Stimulated activated CD4-positive, alpha-beta T cell treated with anti-CD3 and anti-CD28 coated beads, TNF-alpha, amount 100 ng/mL, for 1 hour (primary cell): ENCODE measurements at places on chromosomes 4 and X.

GRCh38 chr4:9592010-9592409 lies 147.8 kb downstream of the DEFB131A start:
- no peak for DNase-seq

DNA sequence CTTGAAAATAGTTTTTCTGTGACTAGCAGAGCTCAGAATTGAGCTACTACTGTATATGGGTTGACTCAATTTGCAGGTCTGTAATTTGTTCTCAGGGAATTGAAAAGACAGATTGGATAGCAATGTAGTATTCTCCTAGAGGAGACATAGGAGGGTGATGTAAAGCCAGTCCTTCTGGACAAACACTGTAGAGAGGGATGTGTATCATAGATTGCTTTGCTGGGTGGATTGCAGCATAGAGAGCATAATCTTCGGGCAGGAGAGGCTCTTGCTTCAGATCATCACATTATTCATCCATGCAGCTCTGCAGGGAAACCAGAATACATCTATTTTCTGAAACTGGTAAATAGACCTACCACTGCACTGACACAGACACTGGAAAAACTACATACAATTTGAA lies 1110.5 kb downstream of the RAPGEF2 start:
- DNase-seq = no peak

- no peak for DNase-seq
Observed at GRCh38 chr4:155179216-155179615, 29.2 kb upstream of the NPY2R start.

DNA sequence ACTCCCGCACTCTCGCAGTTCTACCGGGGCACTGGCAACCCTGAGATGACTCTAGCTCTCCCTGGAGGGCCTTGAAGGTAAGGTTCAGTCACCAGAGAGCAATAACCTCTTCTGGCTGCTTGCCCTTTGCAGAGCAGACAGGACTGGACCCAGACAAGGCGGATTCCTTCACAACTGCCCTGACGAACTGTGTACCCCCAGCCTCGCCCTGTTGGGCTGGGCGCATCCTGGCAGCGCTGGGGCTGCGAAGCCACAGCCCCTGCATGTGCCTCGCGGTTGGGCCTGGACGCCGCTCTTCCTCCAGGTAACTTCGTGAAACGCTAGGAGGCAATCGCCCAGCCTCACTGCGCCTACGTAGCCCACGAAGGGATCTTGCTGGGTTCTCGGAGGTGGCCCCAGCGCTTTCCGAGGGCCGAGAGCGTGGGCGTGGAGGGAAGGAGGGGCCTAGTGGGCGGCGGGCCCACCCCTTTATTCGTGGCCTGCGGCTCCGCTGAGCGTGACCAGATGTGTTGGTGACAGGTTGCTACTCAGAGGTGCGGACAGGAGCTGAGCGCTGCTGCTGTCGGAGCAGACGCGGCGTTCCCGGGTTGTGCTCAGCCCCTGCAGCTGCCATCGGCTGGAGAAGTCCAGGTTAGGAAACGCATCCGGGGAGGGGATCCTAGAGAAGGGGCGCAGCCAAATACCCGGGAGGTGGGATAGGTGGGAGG lies 1.9 kb upstream of the MAMLD1 start:
- DNase-seq = no peak

DNA sequence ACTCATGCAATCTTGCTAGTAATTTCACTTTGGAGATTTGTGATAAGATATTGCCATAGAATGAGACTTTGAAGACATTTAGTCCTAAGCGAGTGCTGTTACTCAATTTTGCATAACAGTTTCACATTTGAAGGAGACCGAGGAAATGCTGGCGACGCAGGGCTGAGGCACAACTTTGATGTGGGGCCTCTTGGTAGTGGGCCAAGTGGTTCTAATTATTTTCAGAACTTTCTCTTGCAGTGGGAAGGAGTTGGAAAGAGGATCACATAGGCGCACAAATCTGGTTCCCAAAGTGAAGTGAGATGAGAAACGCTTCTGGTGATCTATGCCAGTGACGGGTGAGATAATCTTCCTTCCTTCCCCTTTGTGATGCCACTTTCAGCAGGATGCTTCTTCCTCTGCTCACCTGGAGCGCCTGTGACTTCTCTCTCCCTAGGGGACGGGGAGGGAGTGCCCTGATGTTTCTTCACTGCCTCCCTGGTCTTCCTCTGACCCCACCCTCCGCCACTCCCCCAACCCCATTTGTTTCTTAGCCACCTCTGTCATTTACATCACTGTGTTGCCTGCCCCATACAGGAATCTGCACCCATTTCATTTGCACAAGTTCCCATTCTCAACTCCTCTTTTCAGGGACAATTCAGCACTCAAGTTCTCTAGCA lies 138.9 kb upstream of the MID1 start:
- DNase-seq = no peak

DNA sequence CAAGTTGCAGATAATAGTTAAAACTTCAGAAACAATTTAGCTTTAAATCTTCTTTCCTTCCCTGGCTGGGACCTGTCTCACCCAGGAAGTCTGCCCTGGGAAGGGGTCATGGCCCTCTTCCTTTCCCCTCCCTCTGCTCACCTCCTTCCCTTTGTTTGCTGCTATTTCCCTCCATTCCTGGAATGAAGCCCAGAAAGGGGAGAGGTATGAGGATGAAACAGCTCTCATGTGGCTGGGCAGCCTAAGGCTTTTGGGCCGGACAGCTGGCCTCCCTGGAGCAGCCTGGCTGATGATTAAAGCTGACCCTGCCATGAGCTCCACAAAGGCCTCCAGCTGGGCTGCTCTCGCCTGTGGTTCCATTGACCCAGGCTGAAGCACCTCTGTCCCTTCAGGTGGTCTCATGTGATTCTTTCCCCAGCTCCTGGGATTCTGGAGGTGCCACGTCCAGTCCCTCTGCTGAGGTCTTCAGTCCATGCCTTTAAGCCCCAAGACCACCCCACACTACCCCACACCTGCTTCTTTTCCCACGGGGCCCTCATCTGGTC lies 202.1 kb downstream of the PTTG2 start:
- DNase-seq = no peak

GRCh38 chrX:119041175-119041574 lies 31.6 kb upstream of the CT47C1 start:
- DNase-seq = no peak

DNA sequence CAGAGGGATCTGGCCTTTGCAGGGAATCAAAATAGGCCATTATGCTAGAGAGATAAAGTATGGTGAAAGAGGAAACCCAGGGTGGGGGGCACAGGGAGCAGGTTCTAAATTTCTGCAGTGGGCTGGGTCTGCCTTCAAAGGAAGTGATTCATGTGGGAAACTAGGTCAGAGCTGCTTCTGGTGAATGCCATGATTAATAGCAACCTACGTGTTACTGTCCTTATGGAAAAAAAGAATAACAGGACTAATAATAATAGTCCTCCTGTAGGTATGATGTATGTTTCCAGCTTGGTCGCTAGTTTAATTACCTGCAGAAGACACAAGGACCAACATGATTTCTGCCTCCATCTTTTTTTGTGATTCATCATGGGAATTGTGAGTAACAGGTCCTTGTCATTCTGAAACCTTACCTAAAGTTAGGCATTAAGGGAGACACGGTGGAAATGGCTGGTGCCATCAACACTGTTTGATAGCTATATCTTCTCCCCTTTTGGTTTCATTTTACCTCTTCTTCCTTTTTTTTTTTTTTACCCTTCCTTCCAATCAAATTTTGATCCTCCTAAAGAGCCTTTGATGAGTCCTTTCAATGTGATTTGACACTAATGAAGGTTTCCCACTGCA lies 180.4 kb downstream of the CPEB2 start:
- DNase-seq = no peak

- DNase-seq = no peak
Observed at GRCh38 chrX:39487166-39487968, 610.4 kb downstream of the BCOR start.

GRCh38 chr4:96992443-96992842 lies 1150.8 kb downstream of the STPG2 start:
- no peak for DNase-seq

GRCh38 chr4:168658751-168659150 lies 161.9 kb downstream of the PALLD start:
- DNase-seq = no peak

GRCh38 chr4:151670843-151671242 lies 90.0 kb downstream of the GATB start:
- no peak for DNase-seq

- no peak for DNase-seq
Observed at GRCh38 chr4:72975488-72975784, 94.1 kb downstream of the COX18 start.

DNA sequence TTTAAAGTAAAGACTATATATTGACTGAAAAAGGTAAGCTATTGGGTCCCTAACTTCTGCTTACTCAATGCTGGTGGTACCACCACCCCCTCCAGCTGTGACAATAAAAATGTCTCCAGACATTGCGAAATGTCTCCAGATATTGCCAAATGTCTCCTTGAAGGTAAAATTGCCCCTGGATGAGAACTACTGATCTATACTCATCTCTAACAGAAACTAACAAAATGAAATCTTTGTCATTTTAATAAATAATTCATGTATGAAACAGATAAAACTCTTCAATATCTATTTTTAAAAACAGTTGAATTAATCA lies 20.1 kb downstream of the CLTRN start:
- no peak for DNase-seq

DNA sequence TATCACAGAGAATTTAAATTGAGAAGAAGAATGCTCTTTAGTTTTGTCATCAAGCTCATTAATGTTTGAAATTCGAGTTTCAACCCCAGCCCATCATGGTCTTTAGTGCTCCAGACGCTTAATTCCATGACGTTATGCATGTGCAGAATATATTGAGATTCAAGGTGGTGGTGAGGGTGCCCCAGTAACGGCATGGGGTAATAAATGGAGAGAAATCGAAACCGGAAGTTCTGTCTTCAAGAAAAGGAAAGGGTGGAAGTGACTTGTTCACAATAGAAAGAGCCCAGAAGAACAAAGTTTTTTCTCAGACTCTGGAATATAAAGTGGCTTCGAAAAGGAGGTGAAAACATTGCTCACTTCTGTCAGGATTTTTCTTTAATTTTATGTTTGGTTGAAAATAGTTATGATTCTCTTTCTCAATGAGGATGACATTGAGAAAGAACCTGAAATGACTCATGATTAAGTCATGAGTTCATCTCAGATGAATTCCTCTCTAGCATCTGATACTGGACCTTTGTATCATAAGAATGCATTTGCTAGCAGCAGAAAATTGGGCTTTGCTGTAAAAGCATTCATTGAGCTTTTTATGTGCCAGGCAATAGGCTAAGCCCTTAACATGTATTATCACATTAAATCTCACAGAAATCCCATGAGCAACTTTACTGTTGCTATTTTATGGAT lies 779 bp upstream of the DDX60L start:
- no peak for DNase-seq

DNA sequence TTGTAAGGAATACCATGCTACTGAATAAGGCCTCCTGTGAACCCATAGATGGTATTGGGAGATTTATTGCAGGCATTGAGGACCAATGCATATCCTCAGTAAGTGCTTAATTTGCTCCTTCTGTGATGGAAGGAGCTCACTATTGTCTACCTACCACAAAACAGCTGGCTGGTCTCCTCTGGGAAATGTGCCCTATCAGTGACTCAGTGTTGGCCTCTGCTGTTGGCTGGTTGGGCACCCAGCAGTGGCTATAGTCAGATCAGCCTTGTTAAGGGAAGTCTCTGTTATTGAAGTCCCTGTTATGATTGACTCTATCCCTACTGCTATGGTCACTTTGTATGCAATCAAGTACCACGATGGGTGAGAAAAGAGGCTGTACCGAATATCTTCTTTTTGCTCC lies 27.5 kb upstream of the OTUD4 start:
- DNase-seq = no peak

GRCh38 chr4:94277534-94277933 lies 65.1 kb downstream of the HPGDS start:
- DNase-seq = no peak

DNA sequence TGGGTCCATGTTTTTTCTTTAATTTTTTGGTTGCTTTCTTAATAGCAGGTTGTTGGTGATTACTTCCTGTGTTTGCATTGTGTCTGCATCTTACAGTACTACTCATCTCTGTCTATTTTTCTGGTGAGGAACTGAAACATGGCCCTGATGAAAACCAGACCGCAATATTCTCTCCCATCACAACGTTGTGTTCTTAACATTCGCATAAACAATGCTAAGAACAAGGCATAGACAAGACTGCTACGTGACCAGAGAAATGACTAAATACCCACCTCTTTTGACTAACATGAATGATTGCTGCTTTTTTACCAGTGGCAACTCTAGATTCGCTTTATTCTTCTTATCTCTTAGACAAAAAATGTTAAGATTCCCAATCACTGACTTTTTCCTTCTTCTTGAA lies 179.1 kb downstream of the GC start:
- no peak for DNase-seq

GRCh38 chr4:89111833-89112563 lies 665 bp downstream of the TIGD2 start:
- DNase-seq = no peak

DNA sequence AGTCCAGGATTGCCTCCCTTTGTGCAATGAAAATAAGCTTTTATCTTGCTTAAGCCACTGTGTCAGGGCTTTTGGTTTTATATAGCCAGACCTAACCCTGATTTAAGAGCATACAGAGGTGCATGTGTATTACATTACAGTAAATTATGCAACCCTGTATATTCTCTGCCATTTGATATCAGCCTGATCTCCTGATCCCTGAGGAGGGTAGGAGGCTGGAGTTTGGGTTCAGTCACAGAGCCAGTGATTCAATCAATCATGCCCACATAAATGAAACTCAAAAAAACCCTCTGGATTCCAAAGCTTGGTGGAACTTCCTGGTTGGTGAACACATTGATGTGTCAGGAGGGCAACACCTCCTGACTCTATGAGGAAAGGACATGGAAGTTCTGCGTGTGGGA lies 7.3 kb upstream of the KLHL8 start:
- DNase-seq = no peak

- no peak for DNase-seq
Observed at GRCh38 chr4:53012738-53013137, 150.6 kb downstream of the RASL11B start.

GRCh38 chr4:78360466-78360865 lies 191.1 kb upstream of the ANXA3 start:
- no peak for DNase-seq

DNA sequence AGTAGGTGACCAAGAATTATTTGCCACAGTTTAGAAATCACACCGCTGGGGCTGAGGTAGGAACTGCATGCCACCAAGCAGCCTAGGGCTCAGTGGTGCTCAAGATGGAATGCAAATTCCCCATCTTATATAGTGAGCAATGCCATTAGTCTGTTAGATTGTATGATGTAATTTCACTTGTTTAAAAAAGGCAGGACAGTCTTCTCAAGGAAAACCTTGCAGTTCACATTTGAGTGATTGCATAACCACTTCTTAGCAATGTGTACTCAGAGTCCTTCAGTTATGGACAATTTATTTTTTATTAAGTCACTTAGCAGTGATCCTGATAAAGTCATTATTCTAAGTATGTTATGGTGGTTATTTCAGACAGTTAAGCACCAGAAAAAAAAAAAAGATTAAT lies 142.9 kb upstream of the SFRP2 start:
- DNase-seq = no peak

GRCh38 chr4:654503-654845 lies 19.6 kb downstream of the ATP5ME start:
- no peak for DNase-seq

- no peak for DNase-seq
Observed at GRCh38 chrX:31223817-31224216, 152.0 kb upstream of the FTHL17 start.
